ENCODE measurements at places on chromosomes 16 and 17.

- peak; percentile 72 for DNase-seq
These were observed 102.5 kb downstream of the MRM1 start for GRCh38 chr17:36703860-36704266.

DNA sequence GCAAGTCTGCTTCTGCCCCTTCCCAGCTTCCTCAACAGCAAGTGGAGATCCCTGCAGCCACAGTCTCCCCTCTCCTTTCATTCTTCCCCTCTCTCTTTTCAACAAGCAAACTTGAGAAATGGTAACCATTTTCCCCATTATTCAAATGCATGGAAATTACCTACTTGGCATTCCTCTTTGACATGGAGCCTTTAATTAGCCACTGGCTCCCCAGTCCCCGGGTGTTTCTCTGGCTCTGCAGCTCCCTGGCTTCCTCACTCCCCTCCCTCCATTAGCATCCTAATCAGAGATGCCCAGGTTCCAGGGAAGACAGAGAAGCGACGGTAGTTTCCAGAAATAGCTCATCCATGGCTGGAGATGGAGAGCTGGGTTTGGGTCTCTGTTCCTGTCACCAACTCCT, 116.0 kb downstream of the CCT6B start:
- DNase-seq: no peak

- DNase-seq: no peak
These were observed 32.7 kb upstream of the FOXF1 start for GRCh38 chr16:86477642-86478041.

DNA sequence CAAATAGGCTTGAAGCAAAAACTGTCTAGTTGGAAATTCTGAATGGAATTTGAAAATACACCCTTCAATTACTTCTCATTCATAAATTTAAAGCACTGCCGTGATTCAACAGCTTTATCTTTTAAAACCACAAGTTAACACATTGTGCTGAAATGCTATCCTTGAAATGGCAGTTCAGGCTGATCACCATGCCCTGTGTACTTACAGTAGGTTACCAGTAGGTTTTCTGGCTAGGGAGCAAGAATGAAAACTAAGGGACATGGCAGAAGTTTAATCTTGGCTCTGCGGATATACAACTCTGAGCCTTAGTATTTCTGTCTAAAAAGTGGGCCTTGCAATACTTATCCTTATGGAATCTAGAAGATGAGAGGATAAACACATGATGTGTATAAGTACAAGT, 28.0 kb downstream of the NXPH3 start:
- no peak for DNase-seq

GRCh38 chr16:2531371-2531695, at the start of gene CEMP1:
Gene CEMP1, minus strand, starts transcription at chr16:2531408. Its CDS starts 335 bp downstream, at chr16:2531073.
- no peak for DNase-seq
